ENCODE measurements at places on chromosomes 1 and 21. TPM values are rescaled to one million over a fixed set of nuclear protein-coding genes. Genes with fewer than 3 reads are reported as not detected.

The FCMR gene
- 0.37 TPM for total RNA-seq

The MTARC2 gene
- total RNA-seq = 1.5 TPM

The TDRD10 gene
- not detected for total RNA-seq

The CDC42 gene
- total RNA-seq = 340 TPM

The LIN9 gene
- total RNA-seq = 4.1 TPM

The GPR37L1 gene
- total RNA-seq = not detected

The ITGB2 gene
- total RNA-seq = not detected

The NBPF4 gene
- total RNA-seq = not detected

The B3GALT2 gene
- under 0.01 TPM for total RNA-seq

The PLA2G2C gene
- under 0.01 TPM for total RNA-seq

The HES3 gene
- total RNA-seq = not detected
